ENCODE measurements at places on chromosomes 2 and 18.

GRCh38 chr18:36066001-36066400 lies 1.4 kb downstream of the RPRD1A start:
- DNase-seq: no peak

GRCh38 chr2:64698668-64699444 lies 45.1 kb upstream of the SERTAD2 start:
- DNase-seq: peak; percentile 95

GRCh38 chr2:176508984-176509740 lies 239.9 kb downstream of the MTX2 start:
- peak; percentile 88 for DNase-seq

- DNase-seq: no peak
Measured at GRCh38 chr18:55605733-55606338, 17.8 kb upstream of the TCF4 start.

- no peak for DNase-seq
Measured at GRCh38 chr18:3329872-3330271, 67.9 kb downstream of the MYL12B start.

GRCh38 chr2:1731447-1731962 lies 12.8 kb downstream of the PXDN start:
- DNase-seq: no peak

- no peak for DNase-seq
Measured at GRCh38 chr2:142687509-142687908, 190.0 kb upstream of the KYNU start.

GRCh38 chr18:71583252-71583651 lies 960.9 kb downstream of the CBLN2 start:
- no peak for DNase-seq

DNA sequence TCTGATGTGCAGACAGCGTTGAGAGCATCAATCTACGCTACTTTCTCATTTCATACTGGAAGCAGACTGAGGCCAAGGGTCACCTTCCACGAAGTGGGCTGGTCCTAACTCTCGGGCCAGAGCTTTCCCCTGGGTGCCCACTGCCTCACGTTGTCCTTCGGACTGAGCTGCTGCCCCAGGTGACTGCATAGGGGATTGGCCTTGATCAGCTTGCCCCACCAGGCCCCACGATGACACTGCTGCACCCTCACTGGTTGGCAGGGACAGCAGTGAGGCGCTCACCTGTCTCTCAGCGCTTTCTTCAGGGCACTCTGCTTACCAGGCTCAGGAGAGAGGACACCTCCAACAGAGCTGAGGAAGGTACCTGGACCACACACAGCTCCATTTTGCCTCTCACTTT lies 47.3 kb downstream of the CABLES1 start:
- no peak for DNase-seq

DNA sequence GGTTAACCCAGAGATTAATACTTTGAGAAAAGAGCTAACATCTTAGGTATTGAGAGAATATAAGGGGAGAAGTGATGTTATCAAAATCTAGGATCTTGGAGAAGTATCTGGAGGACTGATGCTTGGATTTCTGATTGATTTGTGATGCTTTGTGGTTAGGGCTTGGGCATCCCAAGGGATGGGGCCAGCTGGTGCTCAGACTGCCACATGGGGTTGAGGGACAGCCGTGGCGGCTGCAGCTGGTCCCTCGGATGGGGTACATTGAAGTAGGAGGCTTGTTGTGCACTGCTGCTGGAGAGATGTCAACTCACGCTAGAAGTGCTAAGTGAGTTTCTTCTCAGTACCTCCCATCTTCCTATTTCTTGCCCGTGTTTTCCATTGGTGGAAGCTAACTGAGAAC lies 22.4 kb downstream of the HRH4 start:
- DNase-seq: no peak

- no peak for DNase-seq
Measured at GRCh38 chr2:182266909-182267308, 159.9 kb downstream of the PDE1A start.

DNA sequence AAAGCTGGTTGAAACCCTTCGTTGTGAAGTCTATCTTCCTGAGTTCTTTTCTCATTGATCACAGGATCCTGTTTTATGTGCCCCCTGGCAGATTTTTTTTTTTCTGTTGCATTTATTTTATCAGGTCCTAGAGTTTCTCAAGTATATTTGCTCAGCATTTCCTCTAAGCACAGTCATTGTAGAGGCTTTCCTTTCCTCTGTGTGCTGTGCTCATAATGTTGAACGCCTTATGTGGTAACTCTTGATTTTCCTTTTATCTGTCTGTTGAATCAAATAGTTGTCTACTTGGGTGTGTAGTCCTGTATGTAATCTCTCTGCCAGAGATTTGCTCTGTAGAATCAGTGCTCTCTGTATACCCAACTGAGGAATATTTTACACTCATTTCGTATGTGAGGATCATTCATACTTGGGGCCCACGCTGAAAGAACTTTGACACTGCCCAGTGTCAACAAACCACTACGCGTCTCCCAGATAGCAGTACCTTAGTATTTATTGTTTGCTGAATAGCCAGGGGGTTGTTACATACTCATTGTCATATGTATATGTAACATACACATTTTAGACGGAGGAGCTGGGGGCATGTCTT lies 118.2 kb downstream of the CTNNA2 start:
- peak; percentile 6 for DNase-seq

GRCh38 chr2:217076657-217077232 lies 216.9 kb upstream of the TNP1 start:
- DNase-seq: no peak

- DNase-seq: no peak
Measured at GRCh38 chr2:103327966-103328365, 566.1 kb downstream of the TMEM182 start.

- DNase-seq: no peak
Measured at GRCh38 chr2:3587021-3587420, 7.9 kb upstream of the COLEC11 start.

- DNase-seq: no peak
Measured at GRCh38 chr2:70775141-70775540, 7.1 kb upstream of the ADD2 start.

- DNase-seq: peak; percentile 99
Measured at GRCh38 chr2:226256237-226256636, 543.4 kb downstream of the IRS1 start.

DNA sequence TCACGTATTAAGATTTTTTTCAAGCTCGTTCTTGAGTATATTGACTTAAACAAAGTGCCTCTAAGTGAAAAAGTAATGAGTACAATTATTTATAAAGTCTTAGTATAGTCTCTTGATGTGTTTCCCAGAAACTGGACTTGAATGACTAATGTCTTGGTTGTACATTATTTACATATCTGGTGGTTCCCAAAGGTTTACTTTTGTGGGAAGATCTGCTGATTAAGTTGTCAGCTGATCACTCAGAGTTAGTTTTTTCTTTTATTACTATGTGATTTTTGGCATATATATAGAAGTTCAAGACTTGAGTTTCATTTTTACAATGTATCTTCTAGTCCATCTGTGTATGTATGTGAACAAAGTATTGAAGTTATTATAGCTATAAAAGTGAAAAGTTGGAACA lies 29.5 kb downstream of the RNF144A start:
- DNase-seq: peak; percentile 63

DNA sequence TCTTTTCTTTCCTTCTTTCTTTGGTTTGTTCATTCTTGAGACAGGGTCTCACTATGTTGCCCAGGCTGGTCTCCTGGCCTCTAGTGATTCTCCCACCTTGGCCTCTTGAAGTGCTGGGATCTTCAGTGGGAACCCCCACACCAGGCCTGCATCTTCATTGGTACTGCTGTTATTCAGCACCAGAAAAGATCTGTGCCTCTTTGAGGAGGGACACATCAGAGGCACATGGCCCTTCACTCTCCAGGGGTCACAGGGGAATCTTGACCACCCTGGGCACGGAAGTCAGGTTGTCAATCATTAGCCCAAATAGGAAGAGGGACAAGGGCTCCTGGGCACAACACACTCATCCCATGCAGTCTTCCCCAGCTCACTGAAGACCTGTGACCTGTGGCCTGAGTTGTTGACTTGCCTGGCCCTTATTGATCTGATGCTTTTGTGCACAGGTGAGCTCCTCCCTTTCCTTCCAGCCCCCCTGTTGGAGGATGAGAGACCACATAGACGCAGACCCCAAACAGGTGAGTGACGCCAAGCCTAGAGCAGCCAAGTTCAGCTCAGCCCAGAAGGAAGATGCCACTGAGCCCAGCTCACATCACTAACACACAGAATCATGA lies 33.0 kb upstream of the ODC1 start:
- peak; percentile 19 for DNase-seq

GRCh38 chr2:2523461-2524347 lies 192.6 kb upstream of the MYT1L start:
- no peak for DNase-seq

DNA sequence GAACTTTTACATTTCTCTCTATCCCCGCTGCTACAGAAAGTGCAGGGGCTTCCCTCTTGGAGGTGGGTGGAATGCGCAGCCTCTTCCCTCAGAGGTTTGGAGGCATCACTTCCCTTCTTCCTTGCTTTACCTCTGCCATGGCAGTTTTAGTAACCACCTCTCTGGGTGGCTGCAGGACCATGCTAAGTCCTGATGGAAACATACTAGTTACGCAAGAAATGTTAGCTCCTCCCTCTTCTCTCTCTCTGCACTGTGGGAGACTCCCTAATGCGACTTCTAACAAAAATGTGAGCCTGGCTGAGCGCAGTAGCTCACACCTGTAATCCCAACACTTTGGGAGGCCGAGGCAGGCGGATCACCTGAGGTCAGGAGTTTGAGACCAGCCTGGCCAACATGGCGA lies 116.8 kb upstream of the RAB6C start:
- DNase-seq: no peak

GRCh38 chr2:145094370-145094769 lies 574.5 kb upstream of the ZEB2 start:
- DNase-seq: peak; percentile 19

GRCh38 chr2:172597176-172597842 lies 41.4 kb downstream of the PDK1 start:
- DNase-seq: no peak

GRCh38 chr2:191687867-191688266 lies 9.9 kb downstream of the NABP1 start:
- DNase-seq: peak; percentile 9

DNA sequence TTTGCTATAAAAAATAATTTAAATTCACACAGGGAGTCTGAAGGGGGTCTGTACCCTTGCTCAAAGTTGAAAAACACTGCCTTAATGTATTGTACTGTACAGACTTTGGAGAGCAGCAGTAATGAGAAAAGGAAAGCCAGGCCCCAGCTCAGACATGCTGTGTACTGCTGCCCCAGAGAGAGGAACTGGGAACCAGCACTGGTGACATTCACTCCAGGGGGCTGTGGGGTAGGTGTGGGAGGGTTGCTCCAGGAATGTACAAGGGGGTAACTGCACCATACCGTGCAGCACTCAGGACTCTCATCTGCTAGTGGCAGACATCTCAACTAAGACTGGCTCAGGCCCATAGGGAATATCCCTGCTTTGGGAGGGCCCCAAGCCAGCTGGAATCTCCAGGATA lies 146.0 kb upstream of the RMP24 start:
- DNase-seq: no peak

- DNase-seq: no peak
Measured at GRCh38 chr2:58046335-58046584, 346 bp upstream of the VRK2 start.

- DNase-seq: peak; percentile 56
Measured at GRCh38 chr2:227188292-227188691, 23.9 kb downstream of the COL4A3 start.

DNA sequence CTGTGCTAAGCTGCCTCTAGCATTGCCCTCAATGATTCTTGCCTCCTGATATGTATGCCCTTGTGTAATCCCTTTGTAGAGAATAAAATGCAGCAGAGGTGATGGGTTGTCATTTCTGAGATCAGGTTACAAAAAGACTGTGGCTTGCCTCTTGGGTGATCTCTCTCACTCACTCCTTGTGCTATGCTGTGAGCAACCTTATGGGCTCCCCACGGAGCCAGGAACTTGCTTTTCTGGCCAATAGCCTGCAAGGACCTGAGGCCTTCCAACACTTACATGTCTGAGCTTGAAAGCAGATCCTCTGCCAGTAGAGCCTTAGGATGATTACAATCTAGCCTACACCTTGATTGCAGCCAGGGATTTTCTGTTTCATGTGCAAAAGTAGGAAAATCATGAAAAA lies 123.1 kb upstream of the XIRP2 start:
- no peak for DNase-seq

DNA sequence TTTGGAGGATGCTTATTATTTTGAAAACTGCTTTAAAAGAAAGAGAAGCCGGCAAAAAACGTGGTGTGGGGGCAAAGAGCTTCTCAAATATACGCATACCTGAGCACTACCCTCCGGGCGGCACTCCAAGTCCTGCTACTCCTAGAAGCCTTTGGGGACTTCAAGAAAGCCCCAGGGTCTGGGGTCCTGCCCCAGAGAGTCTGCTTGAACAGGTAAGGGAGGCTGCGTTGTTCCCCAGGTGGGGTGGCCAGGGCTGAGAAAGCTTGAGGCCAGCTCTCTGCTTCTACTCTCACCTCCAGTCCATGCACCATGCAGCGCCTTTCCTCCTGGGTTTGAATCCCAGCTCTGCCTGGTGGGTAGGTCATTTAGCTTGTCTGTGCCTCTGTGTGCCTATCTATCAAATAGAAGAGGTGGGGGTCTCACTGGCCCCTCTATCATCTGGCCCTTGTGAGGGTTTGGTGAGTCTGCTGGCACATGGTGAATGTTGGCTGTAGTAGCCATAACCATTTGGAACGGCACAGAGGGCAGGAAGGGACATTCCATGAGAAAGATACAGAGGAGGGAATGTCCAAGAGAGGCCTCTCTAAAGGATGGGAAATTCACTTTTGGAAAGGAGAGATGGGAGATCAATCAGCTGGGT lies 19.5 kb downstream of the MALL start:
- no peak for DNase-seq

DNA sequence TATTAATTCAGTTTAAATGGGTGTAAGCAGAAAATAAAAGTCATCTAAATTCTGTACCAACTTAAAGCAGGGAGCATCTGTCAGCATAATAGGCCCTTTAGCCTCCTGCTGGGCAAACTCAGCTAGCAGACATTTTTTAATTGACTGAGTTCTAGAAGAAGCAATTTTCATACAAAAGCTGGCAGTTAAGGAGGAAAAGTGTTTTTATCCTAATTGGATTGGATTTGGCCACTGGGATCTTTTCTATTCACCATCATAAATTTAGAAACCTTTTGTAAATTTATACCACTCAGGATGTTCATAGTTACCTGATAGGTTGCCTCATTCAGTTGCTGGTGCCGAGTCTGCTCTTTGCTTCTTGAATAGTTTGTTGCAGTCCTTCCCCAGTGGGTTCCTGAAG lies 262.7 kb upstream of the FSIP2 start:
- DNase-seq: no peak

DNA sequence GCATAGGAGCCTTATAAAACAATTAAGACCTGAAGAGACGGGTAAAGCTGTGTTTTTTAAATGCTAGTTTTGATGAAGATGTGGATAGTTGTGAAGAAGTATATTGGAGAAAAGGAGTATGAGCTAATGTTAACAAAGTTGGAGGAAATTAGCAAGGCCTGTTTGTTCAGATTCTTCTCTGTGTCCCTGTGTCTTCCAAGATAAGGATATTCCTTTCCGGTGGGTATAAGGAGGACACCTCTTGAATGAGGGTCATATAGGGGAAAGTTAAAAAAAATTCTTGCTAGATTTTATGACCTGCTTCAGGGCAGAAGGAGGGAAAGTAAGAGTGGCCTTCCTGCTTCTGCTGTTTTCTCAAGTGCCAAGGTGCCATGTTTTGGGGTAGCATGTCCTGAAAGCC lies 59.0 kb downstream of the CCDC68 start:
- DNase-seq: no peak

GRCh38 chr2:179238027-179238426 lies 26.6 kb downstream of the SESTD1 start:
- DNase-seq: no peak

Data from kidney tubule cell (primary cell).